Putamen (tissue), 1 donor: ENCODE measurements at places on chromosomes 2 and 18.
A peak's percentile ranks its signal among the peaks of the same experiment; 100 is the strongest.

GRCh38 chr2:215032153-215032552 is 106.3 kb downstream of the ABCA12 start:
- no peak for DNase-seq

DNA sequence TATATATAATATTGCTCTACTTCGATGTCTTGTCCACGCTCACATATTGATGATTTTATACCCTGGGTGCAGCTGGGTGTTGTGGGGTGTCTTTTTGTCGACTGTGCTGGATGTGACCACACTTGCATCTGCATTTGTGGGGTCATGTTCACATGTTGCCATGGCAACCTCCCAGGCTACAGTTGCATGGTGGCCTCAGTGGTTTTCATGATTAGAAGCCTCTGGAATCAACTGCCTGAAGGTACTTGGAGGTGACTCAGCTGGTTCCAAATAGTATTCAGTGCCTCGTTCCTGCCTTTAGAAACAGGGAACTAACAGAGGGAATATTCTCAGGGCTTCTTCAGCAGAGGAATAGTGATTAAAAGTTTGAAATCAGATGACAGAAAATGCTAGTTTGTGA is 166.3 kb upstream of the NYAP2 start:
- no peak for DNase-seq

GRCh38 chr2:189318761-189319160 is 122.5 kb upstream of the WDR75 start:
- DNase-seq: no peak

GRCh38 chr2:206160125-206160806 is 571 bp downstream of the EEF1B2 start:
- DNase-seq: no peak

GRCh38 chr2:178241844-178242551 is 47.7 kb downstream of the OSBPL6 start:
- DNase-seq: peak; percentile 80

GRCh38 chr2:240353086-240353798 is 82.2 kb upstream of the GPC1 start:
- DNase-seq: no peak

DNA sequence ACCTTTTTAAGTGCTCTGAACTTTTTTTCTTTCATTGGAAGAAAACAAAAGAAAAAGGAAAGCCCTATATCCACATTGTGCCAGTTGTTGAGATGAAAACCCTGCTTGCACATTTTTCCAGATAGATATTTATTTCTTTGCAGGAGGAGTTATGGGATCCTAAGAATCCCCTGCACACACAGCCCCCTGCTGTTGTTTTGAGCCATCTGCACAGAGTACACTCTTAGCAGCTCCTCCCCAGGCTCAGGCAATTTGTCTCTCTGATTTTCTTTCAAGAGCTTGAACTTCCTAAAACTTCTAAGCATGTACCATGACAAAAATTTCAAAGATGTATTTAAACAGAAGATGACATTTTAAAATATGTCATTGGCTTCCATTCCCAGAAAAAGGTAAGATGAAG is 436.9 kb downstream of the METTL4 start:
- no peak for DNase-seq

- DNase-seq: no peak
Measured at GRCh38 chr2:120936476-120937334, 201.0 kb downstream of the GLI2 start.
